ENCODE measurements at places on chromosomes 1 and 21.

DNA sequence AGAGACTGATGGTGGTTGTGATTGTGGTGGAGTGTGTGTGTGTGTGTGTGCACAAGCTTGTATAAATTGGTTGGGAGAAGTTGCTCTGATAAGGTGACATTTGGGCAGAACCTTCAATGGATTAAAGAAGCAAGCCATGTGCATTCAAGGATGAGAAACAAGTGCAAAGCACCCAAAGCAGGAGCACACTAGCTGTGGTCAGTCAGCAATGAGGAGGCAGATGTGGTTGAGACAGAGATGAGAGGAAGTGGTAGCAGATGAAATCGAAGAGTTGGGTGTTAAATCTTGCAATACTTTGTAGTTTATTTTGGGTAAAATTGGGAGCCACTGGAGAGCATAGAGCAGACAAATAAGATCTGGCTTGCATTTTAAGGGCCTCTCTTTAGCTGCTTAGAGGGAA lies 4.4 kb upstream of the PGBD5 start:
- no peak overlapping the region for H3K27ac ChIP-seq
- no peaks in the 10 kb centered on the region for H3K36me3 ChIP-seq
- no peak for DNase-seq
- no peak overlapping the region for H3K4me3 ChIP-seq

DNA sequence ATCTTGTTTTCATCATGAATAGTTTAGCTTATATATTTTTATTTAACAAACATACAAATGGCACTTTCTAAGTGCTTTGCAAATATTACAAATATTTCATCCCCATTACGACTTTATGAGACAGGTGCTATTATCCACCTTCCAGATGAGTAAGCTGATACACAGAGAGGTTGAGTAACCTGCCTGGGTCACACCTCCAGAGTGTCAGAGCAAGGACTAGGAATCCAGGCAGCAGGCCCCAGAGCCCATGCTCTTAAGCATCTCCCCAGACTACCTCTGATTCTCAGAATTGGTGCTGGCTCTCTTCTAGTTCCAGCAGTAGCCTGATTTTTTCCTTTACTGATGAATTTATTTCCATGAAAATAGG lies 40.0 kb downstream of the EPHB2 start:
- peaks cover 2% of the 10 kb centered on the region for H3K27me3 ChIP-seq
- no peak for DNase-seq
- H3K27ac ChIP-seq: no peak overlapping the region
- H3K4me3 ChIP-seq: no peak overlapping the region
- H3K36me3 ChIP-seq: no peaks in the 10 kb centered on the region
- peaks cover 3% of the 10 kb centered on the region for H3K4me1 ChIP-seq

DNA sequence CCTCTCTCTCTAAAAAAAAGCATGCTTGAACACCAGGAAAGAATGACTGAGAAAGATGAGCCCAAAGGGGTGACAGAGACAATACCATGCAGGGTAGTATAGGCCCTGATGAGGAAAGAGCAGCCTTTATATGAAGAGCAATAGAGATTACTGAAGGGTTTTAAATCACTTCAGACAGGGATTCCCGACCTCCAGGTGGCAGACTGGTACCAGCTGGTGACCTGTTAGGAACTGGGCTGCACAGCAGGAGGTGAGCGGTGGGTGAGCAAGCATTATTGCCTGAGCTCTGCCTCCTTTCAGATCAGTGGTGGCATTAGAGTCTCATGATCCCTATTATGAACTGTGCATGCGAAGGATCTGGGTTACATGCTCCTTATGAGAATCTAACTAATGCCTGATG lies 30.8 kb upstream of the GTF2B start:
- no peaks in the 10 kb centered on the region for H3K4me1 ChIP-seq
- no peak overlapping the region for H3K4me3 ChIP-seq
- no peak for DNase-seq
- peaks cover 85% of the 10 kb centered on the region for H3K36me3 ChIP-seq

DNA sequence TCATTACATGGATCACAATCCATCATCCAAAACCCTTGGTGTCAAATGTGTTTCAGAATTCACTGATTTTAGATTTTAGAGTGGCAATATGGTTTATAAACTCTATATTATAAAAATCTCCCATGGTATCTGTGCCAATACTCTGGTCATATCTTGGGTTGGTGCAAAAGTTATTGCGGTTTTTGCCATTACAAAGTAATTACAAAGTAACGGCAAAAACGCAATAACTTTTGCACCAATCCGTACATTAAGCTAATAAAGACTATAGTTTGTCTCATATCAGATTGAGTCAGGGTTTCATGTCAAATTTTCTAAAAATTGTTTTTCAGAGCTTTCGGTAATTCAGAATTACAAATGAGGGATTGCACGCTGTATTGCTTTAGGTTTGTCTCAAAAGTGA lies 23.4 kb upstream of the NTMT2 start:
- no peaks in the 10 kb centered on the region for H3K4me1 ChIP-seq
- H3K27ac ChIP-seq: no peak overlapping the region
- no peak for DNase-seq
- H3K27me3 ChIP-seq: no peaks in the 10 kb centered on the region
- H3K4me3 ChIP-seq: no peak overlapping the region

GRCh38 chr21:35963920-35964451 lies 96.3 kb downstream of the SETD4 start:
- no peak for DNase-seq
- H3K27ac ChIP-seq: no peak overlapping the region
- H3K4me1 ChIP-seq: no peaks in the 10 kb centered on the region
- H3K4me3 ChIP-seq: no peak overlapping the region
- H3K36me3 ChIP-seq: no peaks in the 10 kb centered on the region

GRCh38 chr1:30689901-30690645 lies 33.3 kb downstream of the MATN1 start:
- no peak overlapping the region for H3K4me3 ChIP-seq
- peaks cover 3% of the 10 kb centered on the region for H3K4me1 ChIP-seq
- H3K36me3 ChIP-seq: no peaks in the 10 kb centered on the region
- DNase-seq: no peak
- H3K27ac ChIP-seq: no peak overlapping the region
- H3K27me3 ChIP-seq: peaks cover 38% of the 10 kb centered on the region

DNA sequence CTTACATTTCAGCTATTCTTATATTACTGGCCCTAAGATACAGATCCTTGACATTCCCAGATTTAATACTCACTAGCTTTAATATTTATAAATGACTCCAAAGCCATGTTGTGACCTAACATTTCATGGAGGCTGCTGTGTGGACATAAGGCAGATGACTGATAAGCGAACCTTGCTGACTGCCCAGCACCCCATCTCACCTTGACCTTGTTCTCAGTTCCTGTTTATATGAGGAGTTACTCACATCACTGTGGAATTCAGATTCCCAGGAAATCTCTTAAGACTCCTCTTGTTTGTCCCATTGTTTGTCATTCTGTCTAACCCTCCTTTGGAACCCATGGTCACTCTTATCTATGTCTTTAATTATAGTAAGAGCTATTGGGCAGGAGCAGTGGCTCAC lies 21.9 kb downstream of the RAB3B start:
- no peak overlapping the region for H3K27ac ChIP-seq
- DNase-seq: no peak
- peaks cover 3% of the 10 kb centered on the region for H3K27me3 ChIP-seq
- no peaks in the 10 kb centered on the region for H3K4me1 ChIP-seq
- H3K4me3 ChIP-seq: no peak overlapping the region

DNA sequence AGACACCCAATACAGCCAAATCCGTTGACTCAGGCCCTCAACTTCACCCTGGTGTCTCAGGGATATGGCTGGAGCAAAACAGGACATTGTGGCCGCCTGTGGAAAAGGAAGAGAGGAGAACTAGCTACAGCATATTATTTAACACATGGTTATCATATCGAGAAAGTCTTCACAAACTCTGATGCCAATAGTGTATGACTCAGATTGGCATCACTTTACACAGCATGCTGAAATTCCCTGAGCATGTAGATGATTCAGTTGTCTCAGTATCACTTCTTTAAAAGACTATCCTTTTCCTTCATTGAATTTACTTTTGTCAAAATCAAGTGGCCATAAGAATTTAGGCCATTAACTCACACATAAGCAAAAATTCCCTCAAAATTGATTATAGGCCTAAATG lies 20.1 kb downstream of the HSD3B2 start:
- no peaks in the 10 kb centered on the region for H3K36me3 ChIP-seq
- H3K4me1 ChIP-seq: no peaks in the 10 kb centered on the region
- H3K27ac ChIP-seq: no peak overlapping the region
- peaks cover 15% of the 10 kb centered on the region for H3K27me3 ChIP-seq
- DNase-seq: no peak

DNA sequence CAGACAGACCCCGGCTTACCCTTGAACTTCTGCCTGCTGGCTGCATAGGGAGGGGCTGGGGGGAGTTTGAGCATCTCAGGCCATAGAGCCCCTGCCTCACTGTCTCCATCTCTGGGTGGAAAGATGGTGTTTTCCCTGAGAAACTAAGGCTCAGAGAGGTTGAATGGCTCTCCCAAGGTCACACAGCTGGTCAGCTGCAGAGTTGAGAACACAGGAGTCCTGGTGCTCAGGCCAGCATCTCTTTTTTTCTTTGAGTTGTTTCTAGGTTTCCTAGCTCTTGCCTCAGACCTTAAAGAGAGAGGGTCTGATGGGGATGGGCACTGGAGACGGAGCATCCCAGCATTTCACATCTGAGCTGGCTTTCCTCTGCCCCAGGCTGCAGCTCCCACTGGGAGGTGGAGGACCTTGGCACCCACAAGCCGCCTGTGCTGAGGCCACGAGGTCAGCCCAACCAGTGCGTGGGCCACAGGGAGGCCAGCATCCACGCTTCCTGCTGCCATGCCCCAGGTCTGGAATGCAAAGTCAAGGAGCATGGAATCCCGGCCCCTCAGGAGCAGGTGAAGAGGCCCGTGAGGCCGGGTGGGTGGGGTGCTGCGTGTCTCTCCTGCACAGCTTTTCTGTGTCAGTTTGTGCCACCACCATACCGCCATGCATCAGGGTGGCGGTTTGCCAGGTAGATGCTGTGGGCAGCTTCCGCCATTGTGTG lies 21.8 kb downstream of the PCSK9 start:
- H3K36me3 ChIP-seq: peaks cover 6% of the 10 kb centered on the region
- H3K27ac ChIP-seq: no peak overlapping the region
- H3K4me3 ChIP-seq: no peak overlapping the region

DNA sequence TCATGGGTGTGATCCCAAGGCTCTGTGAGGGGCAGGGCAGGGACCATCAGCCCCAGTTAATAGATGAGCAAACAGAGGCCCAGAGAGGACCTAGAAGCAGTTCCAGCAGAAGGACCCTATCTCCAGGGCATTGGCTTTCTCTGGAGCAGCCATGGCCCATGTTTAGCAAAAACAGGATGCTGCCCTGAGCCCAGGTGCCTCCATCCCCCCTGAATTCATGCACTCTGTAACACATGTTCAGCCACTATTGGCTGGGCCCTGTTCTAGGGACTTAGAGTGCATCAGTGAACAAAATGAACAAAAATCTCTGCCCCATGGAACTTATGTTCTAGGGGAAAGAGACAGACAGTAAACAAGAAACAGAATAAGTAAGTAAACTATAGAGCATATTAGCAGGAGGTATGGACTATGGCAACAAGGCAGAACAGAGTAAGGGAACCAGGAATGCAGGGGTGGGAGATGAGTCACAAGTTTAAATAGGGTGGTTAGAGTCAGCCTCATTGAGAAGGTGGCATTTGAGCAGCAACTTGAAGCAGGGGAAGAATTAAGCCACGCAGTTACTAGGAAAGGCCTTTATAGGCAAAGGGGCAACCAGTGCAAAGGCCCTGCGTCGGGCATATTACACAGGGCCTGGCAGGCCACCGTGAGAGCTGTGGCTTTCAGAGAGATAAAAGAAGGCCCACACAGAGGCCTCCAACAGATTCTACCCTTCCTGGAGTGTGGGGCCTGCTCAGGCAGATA lies 185.9 kb upstream of the EDN2 start:
- peak overlapping the region; percentile 38 for H3K27ac ChIP-seq
- no peak for DNase-seq
- peaks cover 90% of the 10 kb centered on the region for H3K4me1 ChIP-seq

GRCh38 chr1:96967311-96967710 lies 245.7 kb downstream of the PTBP2 start:
- DNase-seq: no peak
- H3K36me3 ChIP-seq: no peaks in the 10 kb centered on the region
- H3K4me1 ChIP-seq: no peaks in the 10 kb centered on the region
- no peak overlapping the region for H3K4me3 ChIP-seq
- H3K27ac ChIP-seq: no peak overlapping the region

DNA sequence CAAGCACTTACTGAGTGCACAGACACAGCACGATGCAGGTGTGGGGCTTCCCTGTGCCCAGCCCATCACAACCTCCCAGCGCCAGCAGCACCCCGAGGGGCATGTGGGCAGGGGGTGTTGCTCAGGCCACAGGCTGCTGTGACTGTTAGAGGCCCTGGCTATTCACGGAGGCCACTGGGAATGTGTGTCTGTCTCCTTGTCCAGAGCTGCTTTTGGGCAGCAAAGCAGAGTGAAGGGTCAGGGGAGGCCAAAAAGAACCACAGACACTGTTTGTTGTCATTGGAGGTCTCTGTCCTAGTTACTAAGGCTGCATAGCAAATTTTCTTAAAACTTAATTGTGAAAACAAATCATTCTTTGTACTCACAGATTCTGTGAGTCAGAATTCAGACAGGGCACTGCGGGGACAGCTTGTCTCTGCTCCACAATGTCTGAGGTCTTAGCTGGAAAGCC lies 49.6 kb downstream of the TNFRSF8 start:
- no peak for DNase-seq
- no peaks in the 10 kb centered on the region for H3K27me3 ChIP-seq
- H3K36me3 ChIP-seq: no peaks in the 10 kb centered on the region
- H3K4me3 ChIP-seq: no peak overlapping the region
- no peaks in the 10 kb centered on the region for H3K4me1 ChIP-seq

GRCh38 chr1:4284976-4285375 lies 369.4 kb upstream of the AJAP1 start:
- H3K4me1 ChIP-seq: no peaks in the 10 kb centered on the region
- no peaks in the 10 kb centered on the region for H3K36me3 ChIP-seq
- no peak overlapping the region for H3K27ac ChIP-seq
- no peak for DNase-seq

DNA sequence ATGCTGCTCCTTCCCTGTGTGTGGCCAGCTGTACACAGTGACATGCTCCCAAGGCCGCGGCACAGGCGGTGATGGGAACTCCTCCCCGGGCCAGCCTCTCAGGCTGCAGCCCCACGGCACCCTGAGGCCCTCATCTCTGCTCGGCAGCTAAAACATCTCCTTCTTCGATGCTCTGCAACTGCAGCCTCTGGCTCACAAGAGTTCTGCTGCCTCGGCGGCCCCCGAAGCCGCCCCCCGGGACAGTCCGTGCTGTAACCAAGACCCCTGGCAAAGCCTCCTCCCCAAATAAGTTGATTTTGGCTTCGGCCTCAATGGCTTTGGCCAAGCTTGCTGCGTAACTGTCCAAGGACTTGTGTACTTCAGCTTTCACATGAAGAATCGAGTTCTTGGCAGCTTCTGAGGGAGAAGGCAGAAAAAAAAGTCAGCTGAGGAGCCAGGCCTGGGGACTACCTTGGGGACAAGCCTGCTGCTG lies 51.3 kb downstream of the GPR161 start:
- H3K36me3 ChIP-seq: no peaks in the 10 kb centered on the region
- H3K27ac ChIP-seq: no peak overlapping the region
- peaks cover 5% of the 10 kb centered on the region for H3K27me3 ChIP-seq

GRCh38 chr1:245234217-245235081 lies 79.7 kb downstream of the KIF26B start:
- peaks cover 4% of the 10 kb centered on the region for H3K27me3 ChIP-seq
- H3K27ac ChIP-seq: no peak overlapping the region
- H3K4me1 ChIP-seq: no peaks in the 10 kb centered on the region
- H3K4me3 ChIP-seq: no peak overlapping the region
- DNase-seq: no peak

Measured in activated B cell treated with CpG ODN at 0.5 μM for 24 hours (primary cell).